Stimulated activated CD4-positive, alpha-beta T cell treated with anti-CD3 and anti-CD28 coated beads, Interleukin-1b, Interleukin-23, amount 100 ng/mL, for 48 hours (primary cell): ENCODE measurements at places on chromosomes 6 and 20.

DNA sequence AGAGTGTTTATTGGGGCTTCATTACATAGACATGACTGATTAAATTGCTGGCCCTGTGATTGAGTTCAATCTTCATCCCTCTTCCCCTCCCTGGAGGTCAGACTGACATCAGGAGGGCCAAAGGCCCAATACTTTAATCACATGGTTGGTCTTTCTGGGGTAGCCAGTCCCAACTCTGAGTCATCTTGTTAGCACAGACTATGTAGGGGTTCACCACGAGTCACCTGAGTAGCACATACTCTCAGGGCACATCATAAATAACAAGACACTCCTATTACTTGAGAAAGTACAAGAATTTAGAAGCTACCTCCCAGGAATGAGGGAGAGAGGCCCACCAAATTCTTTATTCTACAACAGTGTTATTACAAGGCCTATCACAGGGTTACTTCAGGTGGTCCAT is 11.3 kb downstream of the GINS1 start:
- no peak for DNase-seq

DNA sequence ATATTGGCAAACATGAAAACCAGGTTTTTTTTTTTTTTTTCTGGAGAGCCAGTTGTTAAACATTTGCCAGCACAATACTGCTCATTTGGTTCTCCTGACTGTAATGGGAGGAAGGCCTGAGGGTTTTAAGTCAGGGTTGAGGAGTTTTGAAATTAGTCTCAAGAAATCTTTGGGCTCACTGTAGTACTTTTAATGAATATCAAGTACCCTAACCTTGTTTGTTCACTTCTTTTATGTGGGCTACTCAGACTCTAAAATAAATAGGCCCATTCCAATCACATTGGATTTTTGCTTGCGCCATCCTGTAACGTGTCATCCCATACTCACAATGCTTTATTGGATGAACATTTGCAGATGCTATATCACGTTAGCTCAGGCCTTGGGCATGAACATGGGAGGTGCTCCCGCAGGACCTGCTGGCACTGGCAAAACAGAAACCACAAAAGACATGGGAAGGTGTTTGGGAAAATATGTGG is 146.9 kb downstream of the DNAH8 start:
- no peak for DNase-seq

- DNase-seq, result no peak
Measured at GRCh38 chr6:75855052-75855451, 106.0 kb downstream of the MYO6 start.

DNA sequence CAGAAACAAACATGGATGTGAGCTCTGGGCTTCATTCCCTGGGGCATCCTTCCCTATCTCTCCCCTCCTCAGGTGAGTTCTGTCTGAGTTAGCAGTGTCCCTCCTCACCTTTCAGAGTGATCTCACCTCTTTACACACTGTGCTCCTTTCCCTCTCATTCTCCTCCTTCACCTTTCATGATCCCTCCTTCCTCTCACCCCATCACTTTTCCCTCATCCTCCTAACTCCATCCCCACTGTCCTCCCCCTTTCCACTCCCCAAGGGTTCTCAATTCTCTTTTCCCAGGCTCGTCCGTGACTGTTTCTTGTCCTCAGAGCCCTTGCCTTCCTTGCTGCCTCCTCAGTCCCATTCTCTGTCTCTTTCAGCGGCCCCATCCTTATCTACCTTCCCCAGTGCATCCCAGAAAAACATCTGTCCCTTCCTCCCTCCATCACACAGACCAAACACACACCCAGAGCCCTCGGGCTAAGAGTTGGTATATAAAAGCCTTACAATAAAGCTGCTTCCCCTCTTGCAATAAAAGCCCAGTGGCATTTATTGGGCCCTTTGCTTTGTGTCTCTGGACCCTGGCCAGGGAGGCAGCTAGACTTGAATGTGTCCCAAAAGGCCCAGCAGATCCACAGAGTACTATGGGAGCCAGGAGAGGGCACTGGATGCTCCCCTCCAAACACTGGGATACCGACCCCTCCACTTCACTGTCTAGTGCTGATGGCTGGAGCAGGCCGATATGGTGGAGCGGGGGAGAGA is 1.9 kb downstream of the RNF39 start:
- DNase-seq, result no peak

- DNase-seq, result peak; percentile 47
Measured at GRCh38 chr6:111565326-111566221, 40.1 kb downstream of the TRAF3IP2 start.

DNA sequence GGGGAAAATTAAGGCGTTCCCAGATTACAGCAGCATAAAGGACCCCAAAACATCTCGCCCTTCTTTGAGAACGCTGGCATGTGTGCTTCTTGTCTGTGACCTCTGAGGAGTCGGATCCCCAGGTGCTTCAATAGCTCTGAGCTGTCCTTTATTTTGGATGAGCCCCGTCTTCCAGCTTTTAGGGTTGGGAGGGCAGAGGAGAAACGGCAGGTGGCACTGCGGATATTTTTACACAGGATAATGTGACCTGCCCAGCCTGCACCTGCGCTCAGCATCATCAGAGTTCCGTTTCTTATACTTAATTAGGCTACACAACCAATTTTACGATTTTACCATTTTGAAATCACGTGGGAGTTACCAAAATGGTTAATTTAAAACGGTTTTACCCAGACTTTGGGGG is 147.7 kb upstream of the RPS6KA2 start:
- no peak for DNase-seq

DNA sequence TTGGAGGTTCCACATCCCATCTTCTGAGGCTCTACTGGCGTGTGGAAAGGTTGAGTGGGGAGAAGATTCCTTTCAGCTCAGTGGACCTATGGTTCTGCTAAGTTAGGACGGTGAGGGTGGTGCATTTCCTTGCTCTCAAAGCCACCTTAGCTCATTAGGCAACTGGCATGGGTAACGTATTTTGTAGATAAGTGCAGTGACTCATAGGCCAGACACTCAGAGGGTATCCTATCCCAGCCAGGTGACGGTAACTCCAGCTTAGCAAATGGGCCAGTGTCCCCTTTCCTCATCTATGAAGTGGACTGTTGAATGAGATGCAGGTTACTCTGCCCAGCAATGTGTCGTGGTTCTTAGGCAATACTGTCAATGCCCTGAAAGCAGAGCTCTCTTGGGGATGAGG is 3.7 kb downstream of the RPS6KA2 start:
- no peak for DNase-seq

DNA sequence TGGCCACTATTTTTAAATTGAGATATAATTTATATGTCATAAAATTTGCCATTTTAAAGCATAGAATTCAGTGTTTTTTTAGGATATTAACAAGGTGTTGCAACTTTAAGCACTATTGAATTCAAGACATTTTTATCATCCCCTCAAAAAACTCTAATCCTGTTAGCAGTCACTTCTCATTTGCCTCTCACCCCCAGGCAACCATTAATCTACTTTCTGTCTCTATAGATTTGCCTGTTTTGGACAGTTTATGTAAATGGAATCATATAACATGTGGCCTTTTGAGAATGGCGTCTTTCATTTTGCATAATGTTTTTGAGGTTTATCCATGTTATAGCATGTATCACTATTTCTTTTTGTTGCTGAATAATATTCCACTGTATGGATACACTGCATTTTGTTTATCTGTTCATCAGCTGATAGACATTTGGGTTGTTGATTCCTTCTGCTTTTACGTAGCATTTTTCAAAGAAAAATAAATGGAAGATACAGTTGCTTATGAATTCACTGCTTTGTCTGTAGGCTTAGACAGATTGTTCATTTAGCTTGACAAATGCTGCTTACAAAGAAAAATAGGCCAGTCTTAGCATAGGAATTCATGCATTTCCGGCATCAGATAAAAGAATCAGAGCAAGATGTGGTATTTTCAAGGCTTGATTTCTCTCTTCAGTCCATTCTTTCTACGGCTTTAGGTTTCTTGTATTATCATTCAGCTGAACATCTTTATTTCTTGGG is 52.9 kb downstream of the STK4 start:
- DNase-seq, result no peak

DNA sequence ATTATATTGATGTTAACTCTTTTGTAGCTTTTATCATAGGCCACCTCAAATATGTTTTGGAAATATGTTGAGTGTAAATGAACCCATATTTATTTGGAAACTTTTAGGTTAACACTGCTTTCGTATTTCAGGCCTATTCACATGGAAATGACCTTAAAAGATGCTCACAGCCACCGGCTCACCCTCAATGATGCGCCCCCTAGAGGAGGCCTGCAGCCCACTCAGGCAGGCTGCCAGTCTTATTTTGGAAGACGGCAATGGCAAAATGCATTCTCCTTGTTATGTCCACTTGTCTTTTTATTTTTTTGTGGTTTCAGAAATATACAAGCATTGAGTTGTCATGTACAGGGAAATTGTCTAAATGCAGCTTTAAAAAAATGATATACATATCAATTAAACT is 869.7 kb downstream of the PHF3 start:
- no peak for DNase-seq

GRCh38 chr6:18070486-18070885 is 52.0 kb downstream of the NHLRC1 start:
- no peak for DNase-seq

DNA sequence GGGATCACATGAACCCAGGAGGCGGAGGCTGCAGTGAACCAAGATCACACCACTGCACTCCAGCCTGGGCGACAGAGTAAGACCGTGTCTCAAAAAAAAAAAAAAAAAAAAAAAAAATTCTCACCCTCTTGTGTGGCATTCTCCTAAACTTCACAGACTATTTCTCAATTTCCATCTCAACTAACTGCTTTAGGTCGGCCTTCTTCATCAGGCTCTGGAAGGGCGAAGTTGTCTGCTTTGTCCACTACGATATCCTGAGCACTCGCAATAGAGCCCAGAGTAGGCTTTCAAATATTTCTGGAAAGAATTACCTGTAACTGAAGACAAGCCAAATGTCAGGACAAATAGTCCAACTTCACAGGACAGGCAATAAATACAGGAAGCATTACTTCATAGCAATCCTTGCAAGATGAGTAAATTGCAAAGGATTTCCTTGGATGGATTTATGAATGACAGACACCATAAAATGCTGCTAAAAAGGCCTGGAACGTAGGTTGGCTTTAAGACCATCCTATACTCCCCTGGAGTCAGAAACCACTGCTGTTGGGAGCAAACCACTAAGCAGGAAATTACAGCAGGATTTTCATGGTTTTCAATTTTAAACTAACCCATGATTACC is 116.3 kb upstream of the SLC2A12 start:
- no peak for DNase-seq

DNA sequence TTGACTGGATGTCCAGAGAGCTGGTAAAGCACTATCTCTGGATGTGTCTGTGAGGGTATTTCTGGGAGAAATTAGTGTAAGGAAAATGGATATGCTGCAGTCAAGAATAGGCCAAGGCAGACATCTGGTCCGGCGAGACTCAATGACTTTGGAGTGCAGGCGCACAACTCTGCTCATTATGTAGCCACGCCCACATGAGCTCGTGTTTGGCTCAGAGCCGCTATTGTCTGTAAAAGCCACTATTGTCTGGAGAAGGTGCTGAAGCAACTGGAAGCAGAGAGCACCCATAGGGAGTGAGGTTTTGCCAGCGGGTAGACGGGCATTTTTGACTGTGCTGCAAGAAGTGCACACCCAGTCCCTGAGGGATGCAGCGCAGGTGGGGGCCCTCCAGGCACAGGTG is 305.0 kb upstream of the POU3F2 start:
- DNase-seq, result no peak

DNA sequence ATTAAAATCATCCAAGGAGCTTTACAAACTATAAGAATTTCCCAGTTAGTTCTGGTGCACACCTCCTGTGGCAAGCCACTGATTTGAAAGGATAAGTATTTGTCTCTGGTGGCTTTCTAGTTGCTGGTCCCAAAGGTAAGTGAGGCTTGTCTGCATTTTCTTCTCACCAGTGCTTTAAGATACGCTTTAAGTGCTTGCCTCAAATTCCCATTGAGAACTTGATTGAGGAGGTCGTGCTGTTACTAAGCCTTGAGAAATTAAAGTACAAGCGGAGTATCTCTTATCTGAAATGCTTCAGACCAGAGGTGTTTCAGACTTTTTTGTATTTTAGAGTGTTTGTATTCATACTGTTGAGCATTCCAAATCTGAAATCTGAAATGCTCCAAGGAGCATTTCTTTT is 29.9 kb upstream of the MYO6 start:
- no peak for DNase-seq

- DNase-seq, result no peak
Measured at GRCh38 chr20:49666911-49667310, 46.8 kb downstream of the B4GALT5 start.

DNA sequence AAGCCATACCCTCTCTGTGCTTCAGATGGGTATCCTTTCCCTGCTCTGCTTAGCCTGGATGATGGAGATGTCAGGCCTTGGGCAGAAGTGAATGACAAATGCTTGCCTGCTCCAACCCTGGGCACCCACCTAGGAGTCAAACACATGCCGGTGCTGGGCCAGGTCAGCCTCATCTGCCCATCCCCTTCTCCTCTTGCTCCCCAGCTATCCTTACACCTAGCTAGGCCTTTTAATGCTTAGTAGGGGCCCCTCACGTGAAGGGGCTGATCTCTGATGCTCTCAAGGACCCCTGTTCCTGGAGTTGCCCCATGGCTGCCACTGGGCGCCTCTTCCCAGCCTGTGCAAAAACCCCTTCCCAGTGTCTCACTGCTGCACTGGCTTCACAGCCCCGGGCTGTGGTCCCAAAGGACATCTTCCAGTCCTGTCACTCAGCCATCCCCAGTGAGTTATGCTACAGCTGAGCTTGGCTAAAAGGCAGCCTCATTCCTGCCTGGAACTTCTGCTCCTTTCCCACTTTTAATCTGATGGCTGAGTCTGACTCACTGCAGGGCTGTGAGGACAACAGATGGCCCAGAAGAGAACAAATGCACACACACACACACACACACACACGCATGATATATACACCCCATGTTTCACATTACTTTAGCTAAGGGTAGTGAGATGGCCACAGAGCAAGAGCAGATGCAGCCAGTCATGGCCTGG is 12.8 kb upstream of the SDCBP2 start:
- no peak for DNase-seq

DNA sequence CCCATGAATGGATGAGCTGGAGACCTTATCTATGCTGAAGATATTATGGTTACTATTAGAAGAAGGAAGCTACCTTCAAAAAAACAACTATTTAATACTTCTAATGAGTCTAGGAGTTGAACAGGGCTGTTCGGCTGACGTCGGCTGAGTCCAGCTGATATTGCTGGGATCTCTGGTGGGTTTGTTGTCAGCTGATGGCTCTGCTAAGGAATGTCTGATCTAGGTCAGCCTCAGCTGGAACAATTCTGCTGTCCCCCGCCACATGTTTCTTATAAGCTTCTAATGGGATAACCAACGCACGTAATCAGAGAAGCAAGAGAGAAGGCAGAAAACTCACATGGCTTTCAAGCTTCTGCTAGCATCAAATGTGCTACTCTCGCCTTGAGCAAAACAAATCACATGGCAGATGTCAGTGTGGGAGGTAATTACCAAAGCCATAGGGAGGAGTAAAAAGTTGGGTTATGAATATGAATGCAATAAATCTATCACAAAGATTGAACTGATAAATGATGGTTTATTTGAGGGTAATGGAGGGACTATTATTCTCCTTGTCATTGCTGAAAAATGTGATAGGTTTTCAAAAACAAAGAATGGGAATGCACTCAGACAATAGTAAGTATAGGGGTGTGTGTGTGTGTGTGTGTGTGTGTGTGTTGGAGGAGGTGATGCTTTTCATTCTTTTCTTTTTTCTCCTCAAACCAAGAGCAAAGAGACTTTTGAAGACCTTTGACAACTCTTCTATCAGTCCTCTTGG is 71.5 kb downstream of the BTBD3 start:
- DNase-seq, result no peak

GRCh38 chr20:57040924-57041323 is 225.5 kb downstream of the BMP7 start:
- no peak for DNase-seq

GRCh38 chr20:53547664-53548239 is 45.9 kb downstream of the ZNF217 start:
- DNase-seq, result peak; percentile 22
